Suprapubic skin (tissue), 4 donors: ENCODE measurements at places on chromosomes 3 and 15.

GRCh38 chr3:179224584-179224983 lies 26.3 kb downstream of the KCNMB3 start:
- DNase-seq, result no peak

GRCh38 chr3:195932418-195933043 lies 24.2 kb upstream of the TNK2 start:
- peak; percentile 52 for DNase-seq

DNA sequence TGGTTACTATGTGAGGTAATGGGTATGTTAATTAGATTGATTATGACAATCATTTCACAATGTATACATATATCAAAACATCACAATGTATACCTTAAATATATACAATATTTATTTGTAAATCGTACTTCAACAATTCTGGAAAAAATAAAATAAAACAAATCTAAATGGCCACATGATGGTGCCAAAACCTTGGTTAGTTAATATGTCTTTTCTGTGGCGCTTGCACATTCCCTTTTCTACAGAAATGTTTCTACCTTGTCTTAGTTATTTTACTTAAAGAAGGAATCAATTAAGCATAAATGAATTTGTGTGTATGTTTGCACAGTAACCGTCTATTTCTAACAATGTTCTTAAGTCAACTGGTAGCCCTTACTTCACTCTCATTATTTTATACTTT lies 53.4 kb downstream of the OXSM start:
- no peak for DNase-seq

GRCh38 chr3:46946856-46947545 lies 29.5 kb downstream of the CCDC12 start:
- no peak for DNase-seq

GRCh38 chr3:76028774-76029173 lies 243.4 kb upstream of the ZNF717 start:
- DNase-seq, result no peak

DNA sequence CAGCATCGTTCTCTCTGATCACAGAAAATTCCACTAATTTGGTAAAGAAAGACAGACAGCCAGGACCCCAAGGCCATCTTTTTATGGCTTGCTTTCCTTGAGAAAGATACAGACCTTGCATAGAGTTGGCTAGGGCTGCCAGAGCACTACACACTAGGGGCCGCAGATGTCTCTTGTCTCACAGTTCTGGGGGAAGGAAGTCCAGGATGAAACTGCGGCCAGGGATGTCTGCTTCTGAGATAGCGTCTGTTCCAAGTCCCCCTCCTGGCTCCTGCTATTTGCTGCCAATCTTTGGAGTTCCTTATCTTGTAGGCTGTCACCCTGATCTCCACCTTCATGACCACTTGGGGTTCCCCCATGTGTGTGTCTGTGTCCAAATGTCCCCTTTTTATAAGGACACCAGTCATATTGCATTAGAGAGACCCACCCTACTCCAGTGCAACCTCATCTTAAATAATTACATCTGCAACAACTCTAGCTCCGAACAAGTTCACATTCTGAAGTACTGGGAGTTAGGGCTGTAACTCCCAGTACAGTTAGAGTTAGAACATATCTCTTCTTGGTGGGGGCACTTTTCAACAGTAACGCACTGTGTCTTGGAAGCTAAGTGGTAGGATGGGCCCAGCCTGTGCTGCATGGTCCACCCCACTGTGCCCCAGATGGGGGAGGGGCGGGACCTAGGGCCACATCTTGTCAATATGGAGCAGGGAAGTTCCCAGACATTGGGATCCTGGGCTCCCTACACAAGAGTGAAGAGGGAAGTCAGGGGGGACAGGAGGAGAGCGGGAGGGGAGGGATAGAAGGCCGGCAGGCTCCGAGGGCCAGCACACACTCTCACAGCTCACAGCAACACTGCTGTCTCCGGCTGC lies 42.2 kb downstream of the KLF15 start:
- DNase-seq, result peak; percentile 58

- no peak for DNase-seq
Observed at GRCh38 chr3:5840056-5840455, 652.5 kb downstream of the EDEM1 start.

DNA sequence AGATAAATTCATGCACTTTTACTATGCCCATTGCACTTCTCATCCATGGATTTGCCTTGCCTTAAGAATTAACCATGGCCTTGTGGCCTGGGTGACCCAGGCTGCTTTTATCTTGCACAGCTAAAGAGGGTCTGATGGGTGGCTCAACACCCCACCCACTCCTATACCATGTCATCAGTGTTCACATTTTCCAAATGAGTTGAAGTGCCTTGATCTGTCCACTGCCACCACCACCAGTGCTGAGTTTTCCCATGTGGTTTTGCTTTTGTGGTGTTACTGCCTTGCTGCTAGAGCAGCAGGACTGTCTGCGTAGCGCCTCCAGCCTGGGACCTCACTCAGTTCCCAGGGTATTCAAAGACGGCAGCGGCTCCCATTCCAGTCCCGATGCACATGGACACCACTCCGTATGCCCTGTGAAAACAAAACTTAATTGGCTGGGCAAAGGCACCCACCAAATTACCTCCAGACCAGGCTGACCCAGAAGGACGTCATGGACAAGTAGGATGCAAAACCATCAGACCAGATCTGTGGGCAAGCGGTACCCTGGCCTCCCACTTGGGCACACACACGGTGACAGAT lies 14.1 kb downstream of the ACAA1 start:
- peak; percentile 54 for DNase-seq

GRCh38 chr3:62632510-62633294 lies 242.5 kb downstream of the CADPS start:
- no peak for DNase-seq

GRCh38 chr15:45251888-45252287 lies at the start of gene SLC28A2:
TSS of gene SLC28A2 (plus strand) at chr15:45252234. CDS start at chr15:45253216, 982 bp downstream.
- DNase-seq, result no peak

DNA sequence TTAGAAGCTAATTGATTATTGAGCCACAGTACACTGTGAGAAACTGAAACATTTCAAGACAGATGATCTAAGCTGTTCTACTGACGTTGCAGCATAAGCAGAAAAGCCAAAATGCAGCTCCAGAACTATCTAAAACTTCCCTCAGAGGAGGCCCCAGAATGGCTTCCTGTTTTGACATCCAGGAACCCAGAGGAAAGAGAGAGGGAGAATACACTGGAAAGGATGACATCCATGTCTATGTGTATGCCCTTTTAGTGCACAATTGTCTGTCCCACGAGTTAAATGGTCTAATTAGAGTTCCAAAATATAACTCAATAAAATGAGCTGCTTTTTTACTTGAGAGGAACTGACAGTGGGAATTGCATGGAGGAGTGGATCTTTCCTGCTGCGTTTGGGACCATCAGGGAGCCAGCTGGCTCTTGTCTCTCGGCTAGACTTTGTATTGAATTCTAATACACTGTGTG lies 688.1 kb downstream of the ZNF385D start:
- no peak for DNase-seq

GRCh38 chr3:62201438-62202035 lies 171.8 kb downstream of the FEZF2 start:
- no peak for DNase-seq

GRCh38 chr3:129605203-129605921 lies 1.1 kb downstream of the PLXND1 start:
- DNase-seq, result no peak

- no peak for DNase-seq
Observed at GRCh38 chr15:49199666-49200065, 29.6 kb downstream of the GALK2 start.

DNA sequence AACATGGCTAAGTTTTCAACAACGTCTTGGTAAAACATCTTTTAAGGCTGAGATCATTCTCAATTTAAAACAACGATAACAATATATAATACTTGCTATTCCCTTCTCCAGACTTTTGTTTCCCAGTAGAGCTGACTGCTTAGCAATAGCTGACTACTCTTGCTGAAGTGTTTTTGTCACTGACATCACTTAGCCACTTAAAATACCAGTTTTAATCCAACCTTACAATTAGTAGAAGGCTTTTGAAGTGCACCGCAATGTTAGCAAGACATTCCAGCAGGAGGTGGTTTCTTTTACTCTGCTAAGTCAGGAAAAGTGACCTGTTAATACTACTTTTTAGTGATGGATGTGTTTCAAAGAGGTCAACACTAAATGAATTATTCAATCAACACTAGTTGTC lies 28.7 kb upstream of the GBE1 start:
- no peak for DNase-seq

DNA sequence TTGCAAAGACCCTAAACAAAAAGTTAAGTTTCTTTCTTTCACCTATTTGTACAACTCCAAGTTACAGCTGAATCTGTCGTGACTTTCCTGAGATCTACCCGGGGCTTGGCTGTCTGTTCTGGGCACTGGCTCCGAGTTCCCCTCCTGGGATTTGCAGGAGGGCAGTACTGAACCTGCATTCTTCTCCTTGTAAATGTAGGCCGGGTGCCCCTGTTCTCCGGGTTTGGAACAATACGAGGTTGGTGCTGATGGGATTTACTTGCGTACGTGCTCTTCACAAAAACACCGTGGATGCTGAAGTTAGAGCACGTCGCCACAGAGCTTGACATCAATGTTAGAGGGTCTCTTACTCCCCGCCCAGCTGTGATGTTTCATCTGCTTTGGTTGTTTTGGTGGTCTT lies 48.1 kb downstream of the KLHL25 start:
- no peak for DNase-seq

- DNase-seq, result no peak
Observed at GRCh38 chr3:13107661-13108060, 34.4 kb upstream of the IQSEC1 start.

GRCh38 chr15:72783004-72783639 lies 436 bp downstream of the ADPGK start:
- no peak for DNase-seq

GRCh38 chr3:112392393-112393359 lies 59.7 kb downstream of the CD200 start:
- DNase-seq, result no peak

DNA sequence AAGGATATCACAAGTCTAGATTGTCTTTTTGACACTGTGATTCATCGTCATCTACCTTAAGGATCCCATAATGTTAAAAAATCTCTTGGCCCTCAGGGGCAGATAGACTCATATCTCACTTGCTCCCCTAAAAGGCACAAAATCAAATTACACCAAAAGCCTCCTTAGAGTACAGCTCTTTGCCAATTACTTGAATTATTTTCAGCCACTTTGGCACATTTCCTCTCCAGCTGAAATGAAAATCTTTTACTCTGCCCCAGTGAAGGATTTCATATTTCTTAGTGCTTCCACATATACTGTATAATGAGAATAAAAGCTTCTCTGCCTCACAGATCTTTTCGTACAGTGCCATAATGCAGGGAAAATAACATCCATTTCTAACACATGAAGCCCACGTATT lies 190.7 kb upstream of the GBE1 start:
- no peak for DNase-seq

- DNase-seq, result no peak
Observed at GRCh38 chr15:84832448-84833040, 15.4 kb downstream of the ALPK3 start.

- DNase-seq, result no peak
Observed at GRCh38 chr15:42716125-42716524, 20.8 kb downstream of the CDAN1 start.

DNA sequence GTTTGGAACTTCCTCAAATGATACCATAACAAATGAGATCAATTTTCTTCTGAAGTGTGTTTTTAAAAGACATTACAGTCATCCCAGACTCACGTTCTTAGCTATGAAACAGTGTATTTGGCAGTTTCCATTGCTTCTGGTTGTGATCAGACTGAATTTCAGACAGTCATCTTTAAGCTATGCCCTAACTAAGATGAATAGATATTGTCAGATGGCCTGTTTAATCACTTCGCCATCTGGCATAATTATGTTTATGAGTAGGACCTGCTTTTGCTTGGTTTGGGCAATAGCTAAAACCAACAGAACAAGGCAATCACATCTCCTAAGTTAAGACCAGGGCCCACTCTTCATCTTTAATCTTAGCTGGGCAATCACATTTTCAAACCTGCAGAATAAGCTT lies 313.1 kb downstream of the SV2B start:
- no peak for DNase-seq

DNA sequence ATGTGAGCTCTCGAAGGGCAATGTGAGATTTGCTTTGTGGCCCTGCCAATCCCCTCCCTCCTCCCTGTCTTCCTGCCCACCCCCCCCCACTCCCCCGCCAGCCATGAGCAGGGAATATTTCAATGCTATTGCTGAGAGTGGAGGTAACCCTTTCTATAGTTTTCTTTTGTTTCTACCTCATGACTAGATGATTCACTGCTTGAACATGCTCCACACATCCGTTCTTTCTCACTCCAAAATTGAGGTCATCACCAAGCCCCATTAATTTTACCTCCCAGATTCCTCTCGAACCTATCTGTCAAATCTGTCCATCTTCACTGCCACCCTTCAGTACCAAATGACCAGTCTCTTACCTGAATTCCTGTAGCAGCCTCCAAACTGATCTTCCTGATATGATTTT lies 12.2 kb downstream of the ZNF774 start:
- DNase-seq, result no peak

GRCh38 chr15:44216958-44217357 lies 21.9 kb upstream of the FRMD5 start:
- no peak for DNase-seq

GRCh38 chr3:37910671-37911400 lies 49.2 kb downstream of the CTDSPL start:
- DNase-seq, result no peak
